ENCODE measurements at places on chromosomes 6 and 20.

DNA sequence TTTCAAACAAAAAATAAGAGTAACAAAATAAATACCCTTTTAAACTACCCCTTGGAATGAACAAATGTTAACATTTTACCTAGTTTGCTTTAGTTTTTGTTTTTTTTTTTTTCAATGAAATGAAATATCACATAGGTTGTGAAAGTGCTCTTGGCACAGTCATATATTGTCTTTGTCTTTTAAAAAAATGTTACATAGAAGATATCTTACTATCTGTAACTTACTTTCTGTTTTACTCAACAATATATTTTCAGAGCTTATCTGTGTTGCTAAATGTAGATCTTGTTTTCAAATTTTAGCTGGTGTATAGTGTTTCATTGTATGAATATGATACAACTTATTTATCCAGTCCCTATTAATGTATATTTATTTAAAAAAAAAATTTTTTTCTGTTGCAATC lies 8.6 kb downstream of the CEP57L1 start:
- DNase-seq, result no peak

- DNase-seq, result no peak
These were observed 33.7 kb downstream of the SPTLC3 start for GRCh38 chr20:13042458-13042794.

GRCh38 chr6:99305021-99305554 lies 44.4 kb downstream of the FAXC start:
- no peak for DNase-seq

GRCh38 chr20:60803335-60804055 lies 448.6 kb upstream of the CDH4 start:
- DNase-seq, result no peak

DNA sequence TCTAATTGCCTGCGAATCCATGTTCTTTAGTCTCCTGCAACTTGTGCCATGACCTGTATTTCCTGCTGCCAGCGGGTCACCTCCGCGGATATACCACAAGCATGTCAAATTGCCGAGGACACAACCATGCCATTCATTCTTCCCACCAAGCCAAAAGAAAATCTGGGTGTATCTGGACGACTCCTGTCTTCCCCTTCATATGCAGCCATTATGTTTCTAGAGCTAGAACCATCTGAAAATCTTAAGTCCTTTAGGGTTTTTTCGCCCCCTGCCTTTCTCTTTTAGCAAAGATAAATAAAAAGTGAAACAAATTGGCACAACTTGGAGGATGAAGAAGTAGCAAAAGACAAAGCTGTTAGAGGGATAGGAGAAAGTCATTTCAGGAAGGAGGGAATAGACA lies 242.6 kb downstream of the ARID1B start:
- DNase-seq, result no peak

DNA sequence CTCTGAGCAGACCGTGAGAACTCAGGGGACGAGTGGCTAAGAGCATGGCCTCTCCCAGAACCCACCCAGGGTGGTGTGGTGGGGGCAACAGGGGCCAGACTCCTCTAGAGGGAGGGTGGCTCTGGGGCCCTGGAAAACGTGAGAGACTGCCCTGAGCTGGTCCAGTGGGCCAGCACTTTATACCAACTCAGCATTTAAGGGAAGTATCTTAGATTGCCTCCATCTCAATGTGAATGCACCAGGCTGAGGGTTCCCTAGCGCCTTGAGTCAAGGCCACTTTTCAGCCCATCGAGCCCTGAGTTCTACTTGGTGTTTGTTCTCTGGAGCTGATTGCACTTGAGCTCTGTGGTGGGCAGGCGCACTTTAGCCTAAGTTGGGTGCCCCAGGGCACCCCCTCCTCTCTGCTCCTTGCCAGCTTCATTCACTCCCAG lies 42.0 kb upstream of the IRF4 start:
- DNase-seq, result no peak

DNA sequence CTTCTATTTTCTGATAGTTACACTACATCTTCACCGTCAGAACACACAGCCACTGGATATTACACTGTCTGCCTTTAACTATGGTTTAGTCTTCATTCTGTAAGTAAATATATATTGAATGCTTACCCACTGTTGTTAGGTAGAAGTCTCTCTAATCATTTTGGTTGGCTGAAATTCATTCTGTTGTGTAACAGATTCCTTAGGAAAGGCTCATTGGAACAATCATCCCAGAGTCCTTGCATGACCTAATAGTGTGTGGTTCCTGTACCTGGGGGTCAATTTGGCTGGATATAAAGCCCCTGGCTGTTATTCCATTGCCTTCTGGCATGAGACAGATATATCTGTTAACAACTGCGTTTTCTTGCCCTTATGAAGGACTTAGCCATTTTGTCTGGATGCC lies 9.9 kb downstream of the BLOC1S5 start:
- DNase-seq, result no peak

DNA sequence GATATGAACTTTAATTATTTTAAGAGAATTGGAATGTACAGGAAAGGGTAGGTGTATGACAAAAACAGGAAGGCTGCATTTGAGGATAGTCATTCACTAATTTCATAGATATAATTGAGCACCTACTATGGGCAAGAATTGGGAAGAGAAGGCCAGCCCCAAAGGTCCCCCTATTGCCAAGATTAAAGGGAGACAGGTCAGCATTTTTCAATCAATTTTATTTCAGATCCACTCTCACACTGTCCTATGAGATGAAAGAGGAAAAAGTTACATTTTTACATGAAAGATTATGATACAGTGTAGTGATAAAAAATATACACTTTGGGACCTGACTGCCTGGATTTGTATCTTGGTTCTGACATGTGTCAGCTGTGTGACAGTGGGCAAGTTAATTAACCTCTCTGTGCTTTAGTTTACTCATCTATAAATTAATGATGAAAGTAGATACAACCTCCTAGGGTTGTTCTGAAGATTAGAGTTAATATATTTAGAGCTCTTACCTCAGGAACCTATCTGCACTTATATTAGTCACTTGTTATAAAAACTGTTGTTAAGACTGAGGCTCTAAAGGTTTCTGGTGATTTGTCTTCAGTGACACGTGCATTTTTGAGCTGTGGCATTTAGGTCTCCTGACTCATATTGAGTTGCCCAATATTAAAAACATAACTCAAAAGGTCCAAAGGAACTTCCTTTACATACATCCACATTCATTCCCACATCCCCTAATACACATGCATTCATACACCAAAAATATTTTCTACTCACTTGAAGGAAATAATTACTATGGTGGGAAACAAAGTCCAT lies 45.7 kb downstream of the SCGN start:
- peak; percentile 35 for DNase-seq

DNA sequence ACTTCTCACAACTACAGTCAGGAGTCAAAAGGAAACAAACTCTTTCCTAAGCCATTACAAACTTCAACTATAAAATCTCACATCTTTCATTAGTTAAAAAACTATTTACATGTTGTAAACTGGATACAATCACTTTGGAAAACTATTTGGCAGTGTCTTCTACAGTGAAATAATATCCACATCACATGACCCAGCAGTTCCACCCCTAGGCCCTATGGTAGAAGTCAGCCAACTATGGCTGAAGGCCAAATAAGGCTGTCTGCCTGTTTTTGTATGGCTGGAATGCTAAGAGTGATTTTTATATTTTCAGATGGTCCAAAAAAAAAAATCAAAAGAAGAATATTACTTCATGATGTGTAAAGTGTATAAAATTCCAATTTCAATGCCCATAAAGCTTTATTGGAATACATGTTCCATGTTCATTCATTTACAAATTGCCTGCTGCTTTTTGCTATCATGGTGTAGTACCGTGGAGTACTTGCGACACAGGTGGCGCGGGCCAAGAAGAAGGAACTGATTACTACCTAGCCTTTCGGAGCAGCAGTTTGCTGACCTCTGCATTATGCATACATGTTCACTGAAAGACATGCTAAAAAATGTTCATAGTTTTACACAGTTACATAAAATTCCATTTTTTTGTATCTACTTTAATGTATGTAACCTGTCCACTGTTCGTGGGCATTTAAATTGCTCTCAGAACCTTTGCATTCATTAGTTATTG lies 129.0 kb downstream of the KIF16B start:
- no peak for DNase-seq

DNA sequence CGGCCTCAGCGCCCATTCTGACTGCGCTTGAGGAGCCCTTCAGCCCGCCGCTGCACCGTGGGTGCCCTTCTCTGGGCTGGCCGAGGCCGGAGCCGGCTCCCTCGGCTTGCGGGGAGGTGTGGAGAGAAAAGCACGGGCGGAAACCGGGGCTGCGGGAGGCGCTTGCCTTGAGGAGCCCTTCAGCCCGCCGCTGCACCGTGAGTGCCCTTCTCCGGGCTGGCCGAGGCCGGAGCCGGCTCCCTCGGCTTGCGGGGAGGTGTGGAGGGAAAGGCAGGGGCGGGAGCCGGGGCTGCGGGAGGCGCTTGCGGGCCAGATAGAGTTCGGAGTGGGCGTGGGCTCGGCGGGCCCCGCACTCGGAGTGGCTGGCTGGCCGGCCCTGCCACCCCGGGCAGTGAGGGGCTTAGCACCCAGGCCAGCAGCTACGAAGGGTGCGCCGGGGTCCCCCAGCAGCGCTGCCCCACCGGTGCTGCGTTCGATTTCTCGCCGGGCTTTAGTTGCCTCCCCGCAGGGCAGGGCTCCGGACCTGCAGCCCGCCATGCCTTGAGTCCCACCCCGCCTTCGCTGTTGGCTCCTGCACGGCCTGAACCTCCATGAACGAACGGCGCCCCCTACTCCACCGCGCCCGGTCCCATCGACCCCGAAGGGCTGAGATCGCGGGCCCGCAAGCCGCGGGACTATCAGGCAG lies 45.7 kb upstream of the MCUR1 start:
- no peak for DNase-seq

GRCh38 chr6:1348675-1349074 lies 36.8 kb downstream of the FOXQ1 start:
- no peak for DNase-seq

DNA sequence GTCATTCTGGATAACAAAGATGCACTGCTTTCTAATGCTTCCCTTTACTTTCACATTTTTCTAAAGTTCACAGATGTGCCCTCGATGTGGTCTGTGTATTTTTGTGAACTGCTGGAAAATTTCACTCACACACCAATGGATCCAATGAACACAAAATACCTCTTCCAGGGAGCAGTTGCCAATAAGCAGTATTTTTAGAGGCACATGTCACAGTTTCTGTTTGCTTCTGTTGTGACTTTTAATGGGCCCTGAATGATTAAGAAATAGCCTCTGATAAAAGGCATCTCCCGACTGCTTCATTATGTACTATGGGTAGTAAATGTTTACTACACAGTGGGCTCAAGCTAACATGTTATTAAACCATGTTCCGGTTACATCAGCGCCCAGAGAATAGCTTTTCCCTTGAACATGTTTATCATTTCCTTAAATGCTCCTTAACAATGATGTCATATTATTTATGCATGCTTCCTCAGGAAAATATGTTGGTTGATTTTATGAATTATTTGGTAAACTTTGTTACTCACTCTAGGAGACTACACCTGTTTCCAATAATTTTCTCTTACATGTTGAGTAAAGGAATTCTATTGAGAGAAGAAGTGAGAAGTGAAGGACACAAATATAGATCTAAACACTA lies 188.0 kb downstream of the KCNQ5 start:
- no peak for DNase-seq

GRCh38 chr6:157107915-157108651 lies 215.2 kb downstream of the TMEM242 start:
- DNase-seq, result no peak

DNA sequence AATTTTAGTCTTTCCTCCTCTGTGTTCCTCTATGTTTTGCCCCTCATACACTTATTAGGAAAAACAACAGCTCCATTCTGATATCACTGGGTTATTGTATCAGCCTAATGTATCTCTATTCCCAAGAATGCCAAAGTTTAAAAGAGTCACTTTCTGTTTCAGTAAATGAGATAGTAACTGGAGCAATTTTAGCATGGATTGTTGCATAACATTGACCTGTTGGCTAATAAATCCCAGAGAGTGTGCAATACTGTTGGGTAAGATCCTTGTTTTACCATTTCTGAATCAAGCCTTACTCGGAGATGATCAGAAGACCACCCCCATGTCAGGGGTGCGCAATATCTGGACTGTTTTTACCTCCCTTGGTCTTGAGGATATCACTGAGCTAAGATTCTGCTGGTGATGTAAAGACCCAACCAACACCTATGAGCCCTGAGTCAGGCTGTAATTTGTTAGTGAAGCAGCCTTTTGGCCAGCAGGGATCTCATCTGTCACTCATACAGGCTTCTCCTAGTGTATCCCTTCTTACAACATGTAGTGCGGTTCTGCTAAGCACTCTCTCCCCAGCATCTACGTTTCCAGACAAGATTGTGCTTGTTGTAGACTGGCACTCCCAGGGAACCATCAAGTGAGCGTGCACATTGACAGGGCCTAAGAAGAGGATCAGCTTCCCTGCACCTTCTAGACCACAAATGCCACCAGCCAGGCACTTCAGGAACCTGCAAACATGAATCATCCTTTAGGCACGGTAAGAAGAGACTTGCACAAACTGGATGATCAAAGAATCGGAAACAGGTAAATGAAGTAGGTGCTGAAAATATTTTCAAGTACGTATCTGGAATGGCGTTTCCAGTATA lies 11.5 kb upstream of the IPCEF1 start:
- DNase-seq, result peak; percentile 60

DNA sequence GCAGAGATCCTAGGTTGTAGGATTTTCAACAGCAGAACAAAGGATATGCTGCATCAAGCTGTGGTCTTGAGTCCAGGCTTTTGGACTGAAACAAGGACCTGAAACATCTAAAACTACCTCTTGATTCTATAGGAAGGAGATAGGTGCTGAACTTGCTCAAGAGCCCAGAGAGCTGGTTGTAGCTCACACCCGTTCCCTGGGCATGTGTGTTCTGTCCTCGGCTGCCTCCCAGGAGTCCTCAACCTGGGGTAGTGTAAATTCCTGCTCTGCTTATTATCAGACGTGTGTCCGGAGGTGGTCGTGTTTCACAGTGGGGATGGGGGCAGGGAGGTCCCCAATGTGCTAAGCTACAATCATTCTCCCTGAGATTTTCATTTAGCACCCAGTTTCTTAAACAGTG lies 4.8 kb downstream of the NOP56 start:
- DNase-seq, result no peak

- DNase-seq, result no peak
These were observed 19.8 kb downstream of the SDC4 start for GRCh38 chr20:45328451-45328850.

- no peak for DNase-seq
These were observed 1.9 kb upstream of the OVOL2 start for GRCh38 chr20:18059603-18060002.

DNA sequence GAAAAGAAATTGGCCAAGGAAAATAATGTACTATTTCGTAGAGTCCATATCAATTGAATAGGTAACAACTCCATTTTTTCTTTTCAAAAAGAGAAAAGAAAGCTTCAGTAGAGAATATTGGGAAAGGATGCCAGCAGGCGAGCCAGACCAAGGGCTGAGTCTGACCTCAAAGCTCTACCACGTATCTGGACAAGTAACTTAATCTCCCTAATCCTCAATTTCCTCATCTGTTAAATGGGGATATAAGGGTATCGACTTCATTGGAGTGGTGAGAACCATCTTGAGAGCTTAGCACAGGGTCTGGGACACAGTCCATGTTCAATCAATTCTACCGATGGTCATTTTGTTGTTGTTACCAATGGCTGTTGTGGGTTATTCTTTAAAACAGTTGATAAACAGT lies 63.2 kb upstream of the TBC1D7 start:
- no peak for DNase-seq

Measured in inflammatory macrophage (primary cell).